ENCODE measurements at places on chromosomes 1 and 21.

DNA sequence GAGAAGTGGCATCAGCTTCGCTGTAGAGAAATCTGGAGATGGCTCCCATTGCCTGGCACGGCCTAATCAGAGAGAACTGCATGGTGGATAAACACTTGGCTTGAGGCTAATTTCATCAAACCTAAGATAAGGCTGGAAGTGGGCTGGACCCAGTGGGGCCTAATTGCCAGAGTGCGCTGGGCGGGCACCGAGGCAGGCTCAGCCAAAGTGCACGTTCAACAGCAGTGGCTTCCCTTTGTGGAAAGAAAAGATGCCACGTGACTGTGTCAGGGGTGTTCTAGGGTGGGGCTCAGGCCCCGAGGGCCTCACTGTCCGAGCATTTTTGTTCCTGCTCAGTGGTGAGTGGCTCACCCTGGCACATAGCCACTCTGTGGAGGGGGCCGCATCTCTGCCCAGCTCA is 5.8 kb downstream of the PLCH2 start:
- no peak for DNase-seq

DNA sequence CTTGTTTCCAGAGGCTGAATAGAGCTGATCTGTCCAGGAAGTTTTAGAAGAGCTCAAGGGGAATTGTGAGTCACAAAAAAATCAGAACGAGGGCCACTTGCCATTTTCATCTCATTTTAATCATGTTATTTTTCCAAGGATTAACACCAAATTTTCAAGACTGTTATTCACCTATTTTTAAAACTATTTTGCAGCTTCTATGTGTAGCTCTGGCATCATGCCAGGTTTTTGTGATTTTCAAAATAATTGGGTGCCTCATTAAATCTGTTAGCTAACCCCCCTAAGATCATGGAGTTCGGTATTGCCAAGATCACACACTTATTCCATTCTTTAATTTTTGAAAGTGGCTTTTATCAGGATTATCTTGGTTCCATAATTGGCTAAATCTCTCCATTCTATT is 90.9 kb downstream of the RGS7 start:
- no peak for DNase-seq

GRCh38 chr1:29546496-29546895 is 310.2 kb downstream of the PTPRU start:
- DNase-seq, result no peak

GRCh38 chr1:46431695-46432094 is 37.6 kb downstream of the FAAH start:
- no peak for DNase-seq

DNA sequence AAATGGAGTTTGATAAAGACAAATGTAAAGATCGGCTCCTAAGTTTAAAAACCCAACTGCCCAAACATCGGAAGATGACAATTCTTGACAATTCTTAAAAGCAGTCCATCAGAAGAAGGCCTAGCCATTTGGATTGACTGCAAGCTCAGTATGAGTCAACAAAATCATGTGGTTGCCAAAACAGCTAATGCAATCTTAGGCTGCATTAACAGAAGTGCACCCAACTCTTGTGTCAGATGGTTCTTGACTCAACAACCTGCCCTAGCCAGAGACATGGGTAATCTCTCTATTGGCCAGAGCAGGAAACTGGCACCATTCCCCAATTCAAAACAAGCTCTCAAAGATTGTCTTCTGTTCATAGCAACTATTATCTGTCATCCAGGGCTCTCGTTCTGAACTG is 9.9 kb upstream of the NCF2 start:
- no peak for DNase-seq

GRCh38 chr21:28332796-28333195 is 659.9 kb downstream of the LTN1 start:
- DNase-seq, result no peak

DNA sequence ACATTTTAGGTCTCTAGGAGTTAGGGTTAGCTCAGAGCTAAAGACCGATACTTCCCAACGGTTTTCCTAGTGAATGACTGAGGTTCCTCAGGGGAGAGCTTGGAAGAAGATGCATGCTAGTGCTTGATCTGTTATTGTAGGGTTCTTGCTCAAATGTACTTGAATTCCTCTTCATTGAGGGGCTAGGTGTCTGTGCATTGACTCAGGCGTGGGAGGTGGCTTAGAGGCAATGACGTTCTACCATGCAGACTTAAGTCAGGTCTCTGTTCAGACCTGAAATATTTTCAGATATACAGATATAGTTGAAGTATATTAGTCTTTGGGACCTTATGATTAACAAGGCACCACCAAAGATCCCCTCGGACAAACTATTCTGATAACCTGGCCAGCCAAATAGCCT is 23.5 kb downstream of the S100A10 start:
- no peak for DNase-seq

- DNase-seq, result no peak
These were observed 8.4 kb downstream of the TIPRL start for GRCh38 chr1:168187177-168187576.

GRCh38 chr1:28480308-28480707 is 25.5 kb upstream of the RCC1 start:
- DNase-seq, result no peak

DNA sequence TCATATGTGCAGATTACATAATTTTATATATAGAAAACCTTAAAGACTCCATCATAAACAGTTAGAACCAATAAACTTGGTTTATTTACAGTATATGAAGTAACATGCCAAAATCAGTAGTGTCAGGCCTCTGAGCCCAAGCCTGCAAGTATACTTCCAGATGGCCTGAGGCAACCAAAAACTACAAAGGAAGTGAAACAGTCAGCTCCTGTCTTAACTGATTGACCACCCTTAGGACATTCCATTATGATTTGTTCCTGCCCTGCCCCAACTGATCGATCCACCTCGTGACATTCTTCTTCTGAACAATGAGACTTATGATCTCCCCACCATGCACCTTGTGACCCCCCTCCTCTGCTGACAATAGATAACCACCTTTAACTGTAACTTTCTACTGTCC is 630.3 kb downstream of the AMY1C start:
- DNase-seq, result no peak

DNA sequence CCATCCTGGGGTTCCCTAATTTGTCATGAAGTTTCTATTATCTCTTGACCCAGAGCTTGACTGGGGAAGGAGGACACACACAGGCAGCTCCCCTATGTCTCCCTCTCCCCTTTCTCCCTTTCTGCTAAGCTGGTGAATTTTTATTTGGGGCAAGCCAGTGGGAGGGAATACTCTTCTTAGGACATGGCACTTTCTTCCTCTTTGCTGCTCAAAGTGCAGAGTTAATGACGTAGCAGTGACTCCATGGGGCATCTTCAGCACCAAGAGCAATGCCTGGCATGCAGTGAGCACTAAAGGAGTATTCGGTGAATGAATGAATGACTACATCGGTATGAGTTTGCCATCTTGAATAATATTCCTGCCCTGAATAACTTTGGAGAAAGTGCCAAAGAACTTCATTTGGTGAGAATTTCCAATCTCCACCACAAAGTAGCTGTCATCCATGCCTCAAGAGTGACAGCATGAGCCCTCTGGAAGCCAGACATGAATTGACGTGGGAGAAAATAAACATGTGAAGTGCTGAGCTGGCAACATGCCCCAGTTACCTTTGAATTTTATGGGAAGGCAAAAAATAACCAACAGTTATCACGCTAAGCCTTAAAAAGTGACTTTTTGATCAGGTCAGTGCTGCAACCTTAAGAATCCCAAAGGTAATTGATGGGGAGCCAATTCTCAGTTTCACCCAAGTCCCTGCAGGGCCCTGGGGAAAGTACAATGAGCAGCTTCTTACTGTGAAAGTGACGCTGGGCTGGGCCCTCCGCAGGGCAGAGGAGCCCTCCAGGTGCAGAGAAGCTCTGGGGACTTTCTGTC is 22.1 kb upstream of the ATF3 start:
- DNase-seq, result no peak

GRCh38 chr1:41019353-41019745 is 2.2 kb downstream of the SLFNL1 start:
- no peak for DNase-seq

DNA sequence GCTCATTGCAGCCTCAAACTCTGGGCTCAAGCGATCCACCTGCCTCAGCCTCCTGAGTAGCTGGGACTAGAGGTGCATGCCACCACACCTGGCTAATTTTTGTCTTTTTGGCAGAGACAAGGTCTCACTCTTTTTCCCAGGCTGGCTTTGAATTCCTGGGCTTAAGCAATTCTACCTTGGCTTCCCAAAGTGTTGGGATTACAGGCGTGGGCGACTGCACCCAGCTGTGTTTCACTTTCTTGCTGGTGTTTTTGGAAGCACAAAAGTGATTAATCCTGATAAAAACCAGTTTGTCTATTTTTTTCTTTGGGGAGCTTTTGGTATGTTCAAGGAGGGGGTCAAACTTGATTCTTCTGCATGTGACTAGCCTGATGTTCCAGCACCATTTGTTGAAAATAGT is 19.3 kb downstream of the RNF11 start:
- DNase-seq, result no peak

DNA sequence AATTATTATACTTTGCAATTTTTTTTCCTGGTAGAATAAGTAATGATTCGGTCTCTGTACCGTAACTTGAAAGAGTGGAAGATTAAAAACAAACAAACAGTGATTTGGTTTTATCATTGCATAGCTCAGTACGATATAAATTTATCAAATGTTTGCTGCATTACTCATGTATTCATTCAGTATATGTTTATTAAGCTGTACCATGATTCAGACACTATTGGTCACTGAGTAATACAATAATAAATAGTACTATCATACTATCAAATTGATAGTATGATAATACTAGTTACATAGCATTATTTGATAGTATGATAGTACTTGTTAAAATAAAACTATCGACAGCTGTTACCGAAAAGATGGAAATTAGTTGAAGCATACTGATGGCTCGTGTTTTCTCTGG is 12.1 kb downstream of the CENPF start:
- no peak for DNase-seq

DNA sequence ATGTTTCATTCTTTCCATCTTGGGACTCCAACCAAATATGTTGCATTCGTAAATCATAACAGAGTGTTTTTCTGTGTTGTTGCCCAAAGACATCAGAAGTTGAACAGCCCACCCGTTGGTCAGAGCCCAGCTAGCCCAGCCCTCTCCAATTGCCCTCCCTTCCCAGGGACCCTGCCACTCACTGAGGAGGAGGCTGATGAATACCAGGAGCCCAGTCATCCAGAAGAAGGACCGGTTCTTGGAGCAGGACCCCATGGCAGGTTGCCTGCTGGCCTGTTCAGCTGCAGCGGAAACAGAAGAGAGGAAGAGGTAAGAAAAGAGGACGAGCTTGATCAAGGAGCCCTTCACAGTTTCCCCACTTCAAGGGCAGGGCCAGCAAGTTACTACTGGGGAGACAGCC is 172.2 kb upstream of the ETV3 start:
- no peak for DNase-seq

DNA sequence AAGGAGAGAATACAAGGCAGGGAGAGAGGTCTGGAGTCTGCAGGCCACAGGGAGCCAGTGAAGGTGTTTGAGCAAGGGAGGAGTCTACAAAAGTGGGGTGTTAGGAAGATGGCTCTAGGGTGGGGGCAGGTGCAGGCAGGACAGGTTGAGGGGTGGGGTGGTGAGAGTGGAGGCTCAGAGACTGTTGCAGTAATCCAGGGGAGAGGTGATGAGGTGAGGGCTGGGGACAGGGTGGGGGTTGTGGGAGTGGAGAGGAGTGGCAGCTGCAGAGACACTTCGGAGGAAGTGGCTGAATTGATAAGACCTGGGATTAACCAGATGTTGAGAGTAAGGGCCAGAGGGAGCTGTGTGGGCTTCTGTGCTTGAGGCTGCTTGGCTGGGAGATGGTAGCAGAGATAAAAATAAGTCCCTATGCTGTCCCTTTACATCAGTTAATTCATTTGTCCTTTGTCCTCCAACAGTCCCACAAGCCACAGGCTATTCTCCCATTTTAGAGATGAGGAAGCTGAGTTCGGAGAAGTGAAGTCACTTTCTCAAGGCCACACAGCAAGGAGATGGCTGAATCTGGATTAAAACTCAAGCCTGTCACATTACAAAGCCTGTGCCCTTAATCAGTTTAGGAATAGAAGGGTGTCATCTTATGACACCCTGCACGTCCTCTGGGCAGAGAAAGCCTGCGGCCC is 54.8 kb upstream of the SYNC start:
- DNase-seq, result no peak
